CD14-positive monocyte (primary cell): ENCODE measurements at places on chromosomes 3 and 15. TPM values are rescaled to one million over a fixed set of nuclear protein-coding genes. Genes with fewer than 3 reads are reported as not detected.

DNA sequence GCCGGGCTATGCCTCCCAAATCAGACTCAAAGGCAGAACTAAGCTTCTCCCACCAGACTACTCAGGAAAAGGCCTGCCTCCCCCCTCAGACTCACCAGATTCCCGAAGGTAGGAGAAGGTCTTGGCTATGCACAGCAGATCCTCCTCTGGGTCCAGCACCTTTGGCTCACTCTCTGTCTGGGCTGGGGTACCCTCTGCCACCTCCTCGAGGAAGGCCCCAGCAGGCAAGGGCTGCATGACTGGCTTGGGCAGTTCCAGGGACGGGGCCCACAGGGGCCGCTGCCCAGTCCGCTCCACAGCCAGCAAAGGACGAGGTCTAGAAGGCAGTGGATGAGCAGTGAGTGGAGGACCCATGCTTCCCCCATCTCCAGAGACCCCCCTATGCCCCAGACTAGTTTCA lies 3.3 kb downstream of the CISH start:
- H3K4me1 ChIP-seq, result peaks cover 85% of the 10 kb centered on the region
- no peak overlapping the region for H3K27ac ChIP-seq
- peak overlapping the region; percentile 93 for H3K4me3 ChIP-seq
- peaks cover 40% of the 10 kb centered on the region for H3K36me3 ChIP-seq

The IL17RB gene
- polyA plus RNA-seq, result not detected in 2 replicates

GRCh38 chr15:24944954-24945353 lies 9.8 kb upstream of the SNRPN start:
- H3K4me3 ChIP-seq, result no peak overlapping the region
- no peak for DNase-seq
- no peak overlapping the region for H3K27ac ChIP-seq
- H3K4me1 ChIP-seq, result no peaks in the 10 kb centered on the region

The NTRK3 gene
- not detected in 2 replicates for polyA plus RNA-seq

GRCh38 chr3:29668233-29668632 lies 387.4 kb downstream of the RBMS3 start:
- H3K27ac ChIP-seq, result no peak overlapping the region
- no peak overlapping the region for H3K4me3 ChIP-seq
- no peaks in the 10 kb centered on the region for H3K36me3 ChIP-seq
- no peak for DNase-seq
- H3K27me3 ChIP-seq, result no peaks in the 10 kb centered on the region

DNA sequence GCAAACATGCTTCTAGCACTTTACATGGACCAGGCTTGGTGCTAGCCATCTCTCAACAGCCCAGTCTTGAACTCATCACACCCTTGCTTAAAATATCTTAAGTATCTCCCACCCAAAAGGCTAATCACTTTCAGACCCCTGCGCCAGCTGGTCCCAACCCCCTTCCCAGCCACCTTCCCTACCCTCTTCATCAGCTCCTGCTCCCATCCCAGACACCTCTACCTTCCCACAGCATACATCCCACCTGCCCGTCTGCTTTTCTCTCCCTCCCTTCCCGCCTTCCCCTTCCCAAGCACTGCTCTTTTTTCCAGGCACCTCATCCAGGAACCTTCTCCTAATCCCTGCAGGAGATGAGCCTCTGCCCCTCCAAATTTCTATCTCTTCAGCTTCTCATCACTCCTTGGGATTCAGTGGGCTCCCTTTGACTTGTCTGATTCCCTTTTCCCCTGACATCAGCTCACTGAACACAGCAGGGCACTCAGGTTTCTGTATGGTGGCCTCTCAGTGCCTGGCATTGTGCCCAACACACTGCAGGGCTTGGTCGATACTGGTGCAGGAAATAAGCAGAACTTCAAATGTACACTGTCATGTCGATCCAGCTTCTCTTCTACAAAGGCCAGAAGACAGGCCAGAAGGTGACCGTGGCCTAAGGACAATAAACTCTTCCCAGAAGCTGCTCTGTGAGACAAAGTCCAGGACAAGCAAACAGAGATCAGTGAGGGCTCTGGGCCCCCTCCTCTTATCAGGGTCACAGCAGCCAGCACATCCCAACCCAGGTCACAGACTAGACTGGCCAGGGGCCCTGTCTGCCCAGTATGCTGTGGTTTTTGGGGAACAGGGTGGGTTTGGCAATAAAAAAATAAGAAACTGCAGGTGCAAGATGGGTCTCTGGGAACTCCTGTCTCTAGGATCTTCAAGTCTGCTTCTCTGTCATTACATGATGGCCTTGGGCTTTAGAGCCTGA lies 2.2 kb upstream of the ITIH1 start:
- no peaks in the 10 kb centered on the region for H3K27me3 ChIP-seq
- H3K4me3 ChIP-seq, result no peak overlapping the region
- DNase-seq, result peak; percentile 62
- no peaks in the 10 kb centered on the region for H3K36me3 ChIP-seq

The CDC25A gene
- 0.03 and 0.07 TPM in 2 replicates for polyA plus RNA-seq
